Stimulated activated CD4-positive, alpha-beta T cell treated with anti-CD3 and anti-CD28 coated beads, Interleukin-1b, Interleukin-23, amount 100 ng/mL, for 24 hours (primary cell): ENCODE measurements at places on chromosomes 3 and 15.

DNA sequence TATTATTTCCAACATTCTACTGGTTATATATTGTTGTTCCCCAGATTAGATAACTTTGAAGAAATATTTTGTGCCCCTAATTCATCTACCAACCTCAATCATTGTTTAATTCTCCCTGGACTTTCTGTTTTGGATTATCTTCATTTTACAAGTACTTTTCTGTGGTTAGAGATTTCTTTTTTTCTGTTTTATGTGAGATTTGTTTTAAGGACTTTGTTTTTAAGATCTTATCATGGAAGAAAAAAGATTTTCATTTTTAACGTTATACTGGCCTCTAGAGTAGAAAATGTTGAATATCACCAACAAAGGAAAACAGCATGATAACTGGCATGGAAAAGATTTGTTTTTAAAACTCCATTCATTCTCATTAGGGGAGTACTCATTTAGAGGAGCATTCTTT lies 210.9 kb upstream of the KCNMB2 start:
- no peak for DNase-seq

DNA sequence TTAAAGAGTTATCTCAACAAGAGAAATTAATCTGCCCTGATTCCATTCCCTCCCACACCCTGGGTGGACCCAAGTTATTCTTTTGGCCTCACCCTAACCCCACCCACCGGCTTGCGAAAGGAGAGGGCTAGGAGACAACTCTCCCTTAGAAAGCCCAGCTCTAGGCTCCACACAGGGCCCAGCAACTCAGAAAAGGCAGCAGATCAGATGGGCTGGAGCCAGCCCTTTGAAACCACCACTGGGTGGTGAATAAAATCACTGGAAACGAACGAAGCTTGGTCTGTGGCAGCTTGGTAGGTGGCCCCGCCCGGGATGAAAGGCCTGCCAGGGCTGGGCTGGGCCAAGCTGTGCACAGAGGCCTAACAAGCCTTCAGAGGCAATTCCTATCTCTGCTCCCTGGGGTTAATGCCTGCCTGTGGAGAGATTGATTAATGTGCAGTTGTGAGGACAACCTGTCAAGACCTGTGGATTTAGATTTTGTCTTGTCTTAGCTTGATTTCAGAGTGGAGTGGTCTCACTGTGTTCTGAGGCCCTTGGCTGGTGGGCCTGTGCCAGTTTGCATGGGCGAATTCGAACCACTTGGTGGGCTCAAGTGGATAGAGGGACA lies 38.8 kb downstream of the BHLHE40 start:
- no peak for DNase-seq

GRCh38 chr15:27863000-27863399 lies 236.1 kb downstream of the OCA2 start:
- DNase-seq = no peak

DNA sequence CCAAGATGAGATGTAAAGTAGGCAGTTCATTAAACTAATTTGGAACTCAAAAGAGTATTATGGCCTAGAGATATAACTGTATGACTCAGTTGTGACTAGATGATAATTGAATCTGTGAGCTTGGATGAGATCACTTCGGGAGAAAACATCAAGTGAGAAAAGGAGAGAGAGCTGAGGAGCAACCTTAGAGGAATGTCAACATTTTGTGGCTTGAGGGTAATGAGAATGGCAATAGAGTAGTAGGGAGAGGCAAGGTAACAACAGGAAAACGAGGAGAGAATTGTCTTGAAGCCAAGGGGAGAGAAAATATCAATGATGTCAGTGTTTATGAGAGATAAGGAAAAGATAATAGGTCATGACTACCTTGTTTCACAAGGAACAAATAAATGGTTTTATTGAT lies 580.2 kb downstream of the NLGN1 start:
- no peak for DNase-seq

- no peak for DNase-seq
Observed at GRCh38 chr3:160968761-160969160, 136.4 kb downstream of the B3GALNT1 start.

DNA sequence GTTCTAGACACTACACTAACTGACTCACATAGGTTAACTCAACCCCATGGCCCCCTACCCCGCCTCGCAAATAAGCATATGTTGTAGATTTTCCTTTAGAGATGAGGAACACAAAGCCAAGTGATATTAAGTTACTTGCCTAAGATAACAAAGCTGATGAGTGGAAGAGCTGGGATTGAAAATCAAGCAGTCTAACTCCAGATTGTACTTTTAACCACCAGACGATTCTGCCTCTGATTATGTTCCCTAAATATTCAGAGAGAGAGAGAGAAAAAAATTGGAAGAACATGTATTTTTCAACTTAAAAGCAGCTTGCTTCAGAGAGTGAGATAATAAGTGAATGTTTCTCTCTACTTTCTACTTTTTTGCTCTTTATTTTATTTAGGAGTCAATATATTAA lies 66.9 kb upstream of the THBS1 start:
- DNase-seq = no peak

DNA sequence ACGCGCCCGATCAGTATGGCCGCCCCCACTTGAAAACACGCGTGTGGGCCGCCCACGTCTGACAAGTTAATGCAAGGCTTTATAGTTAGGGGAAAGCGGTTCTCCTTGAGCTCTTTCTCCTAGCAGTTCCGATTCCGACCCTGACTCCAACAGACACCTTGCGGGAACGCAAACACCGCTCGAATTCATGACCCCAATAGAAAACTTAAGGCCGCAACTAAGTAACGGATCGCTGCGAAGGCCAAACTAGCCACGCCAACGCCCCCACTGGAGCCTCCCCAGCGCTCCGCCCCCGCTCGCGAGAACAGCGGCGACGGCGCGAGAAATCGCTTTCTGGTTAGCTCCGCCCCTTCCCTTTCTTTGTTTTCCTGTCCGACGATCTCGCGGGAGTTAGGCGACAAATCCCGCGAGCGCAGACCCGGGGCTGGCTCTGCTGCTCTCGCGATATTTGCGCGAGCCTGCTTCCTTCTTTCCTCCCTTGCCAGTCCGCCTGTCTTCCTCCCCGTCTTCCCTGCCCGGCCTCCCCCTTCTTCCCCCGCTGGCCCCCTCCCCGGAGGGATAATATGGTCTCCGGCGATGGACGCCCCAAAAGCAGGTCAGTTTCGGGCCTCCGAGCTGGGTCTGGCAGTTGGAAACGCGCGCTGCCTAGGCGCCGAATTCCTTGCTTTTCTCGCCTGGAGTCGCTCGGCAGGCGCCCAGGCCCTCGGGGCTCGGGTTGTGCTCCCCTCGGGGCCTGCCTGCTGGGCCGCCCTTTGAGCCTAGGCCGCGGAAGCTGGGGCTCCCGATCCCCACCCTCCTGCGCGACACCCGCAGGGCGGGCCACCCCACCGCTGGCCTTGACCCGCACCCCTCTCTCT lies at the start of gene IREB2:
TSS of gene IREB2 (plus strand) at position 455 of the 857 bp plus-strand sequence. CDS start at position 577, 122 bp downstream.
- peak; percentile 95 for DNase-seq

GRCh38 chr3:49222002-49222401 lies 50.6 kb downstream of the KLHDC8B start:
- DNase-seq = no peak

GRCh38 chr3:187744169-187745151 lies 808 bp downstream of the BCL6 start:
- DNase-seq = no peak

DNA sequence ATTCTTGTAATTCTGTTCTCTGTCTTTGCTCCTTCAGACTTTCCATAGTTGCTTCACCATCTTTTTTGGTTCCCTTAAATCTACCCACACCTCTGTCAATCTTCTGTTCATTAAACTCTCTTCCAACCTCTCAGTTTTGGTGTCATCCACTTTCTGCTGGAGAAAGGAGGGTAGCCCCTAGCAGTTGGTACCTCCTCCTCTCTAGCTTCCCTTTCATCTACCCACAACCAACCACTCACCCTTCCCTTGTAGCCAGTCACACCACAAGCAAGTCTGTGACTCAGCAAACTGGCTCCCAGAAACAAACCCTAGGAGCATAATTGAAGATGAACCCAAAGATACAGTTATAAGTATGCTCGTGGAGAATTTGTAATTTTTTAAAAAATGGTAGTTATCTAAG lies 318.6 kb downstream of the FHIT start:
- no peak for DNase-seq

DNA sequence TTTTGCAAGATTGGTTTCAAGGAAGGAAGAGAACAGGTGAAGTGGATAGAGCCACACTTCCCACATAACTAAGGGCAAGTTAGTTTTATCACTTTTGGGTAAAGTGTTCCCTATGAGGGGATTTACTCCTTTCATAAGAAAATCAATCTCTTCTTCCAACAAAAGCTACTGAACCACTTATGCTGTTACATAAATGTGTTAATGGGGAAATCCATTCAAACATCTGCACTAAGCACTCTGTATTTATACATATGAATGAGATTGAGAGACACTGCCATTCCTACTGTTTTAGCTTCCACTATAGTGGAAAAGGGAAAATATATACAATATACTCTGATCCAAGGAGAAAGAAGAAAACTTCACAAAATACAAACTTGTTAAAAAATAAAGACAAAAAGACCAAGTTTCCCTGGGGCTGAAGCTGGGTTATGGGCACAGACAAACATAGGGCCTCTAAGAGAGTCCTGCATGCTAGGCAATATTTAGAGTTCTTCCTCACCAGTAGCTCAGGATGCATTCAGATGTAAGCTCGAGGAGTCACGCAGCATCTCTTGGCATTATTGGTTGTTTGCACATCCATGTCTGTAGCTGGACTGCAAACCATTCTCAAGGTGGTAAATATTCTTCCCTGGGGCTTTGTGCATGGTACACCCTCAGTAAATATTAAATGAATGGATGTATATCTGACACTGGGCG lies 454.2 kb downstream of the FGF12 start:
- no peak for DNase-seq

GRCh38 chr15:60395276-60396011 lies 2.3 kb downstream of the ANXA2 start:
- DNase-seq = no peak

DNA sequence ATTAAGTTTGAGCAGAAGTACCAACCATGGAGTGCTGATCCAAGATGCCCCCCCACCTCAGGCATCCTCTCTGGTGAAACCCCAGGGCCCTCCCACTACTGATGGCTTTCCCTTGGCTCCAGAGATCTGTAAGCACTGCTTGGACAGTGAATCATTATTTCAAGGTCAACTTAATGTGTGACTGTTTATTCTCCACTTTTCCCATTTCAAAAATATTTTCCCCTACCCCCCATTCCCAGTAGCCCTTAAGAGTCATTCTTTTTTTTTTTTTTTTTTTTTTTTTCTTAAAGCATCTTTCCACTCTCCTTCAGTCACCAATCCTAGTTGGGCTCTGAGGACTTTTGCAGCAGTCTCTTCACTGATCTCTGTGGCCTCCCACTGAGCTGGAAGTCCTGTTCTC lies 82.6 kb downstream of the PCCB start:
- no peak for DNase-seq

- no peak for DNase-seq
Observed at GRCh38 chr3:42572278-42572677, 9.5 kb downstream of the SEC22C start.

GRCh38 chr15:67085818-67086636 lies 20.6 kb downstream of the SMAD3 start:
- no peak for DNase-seq

DNA sequence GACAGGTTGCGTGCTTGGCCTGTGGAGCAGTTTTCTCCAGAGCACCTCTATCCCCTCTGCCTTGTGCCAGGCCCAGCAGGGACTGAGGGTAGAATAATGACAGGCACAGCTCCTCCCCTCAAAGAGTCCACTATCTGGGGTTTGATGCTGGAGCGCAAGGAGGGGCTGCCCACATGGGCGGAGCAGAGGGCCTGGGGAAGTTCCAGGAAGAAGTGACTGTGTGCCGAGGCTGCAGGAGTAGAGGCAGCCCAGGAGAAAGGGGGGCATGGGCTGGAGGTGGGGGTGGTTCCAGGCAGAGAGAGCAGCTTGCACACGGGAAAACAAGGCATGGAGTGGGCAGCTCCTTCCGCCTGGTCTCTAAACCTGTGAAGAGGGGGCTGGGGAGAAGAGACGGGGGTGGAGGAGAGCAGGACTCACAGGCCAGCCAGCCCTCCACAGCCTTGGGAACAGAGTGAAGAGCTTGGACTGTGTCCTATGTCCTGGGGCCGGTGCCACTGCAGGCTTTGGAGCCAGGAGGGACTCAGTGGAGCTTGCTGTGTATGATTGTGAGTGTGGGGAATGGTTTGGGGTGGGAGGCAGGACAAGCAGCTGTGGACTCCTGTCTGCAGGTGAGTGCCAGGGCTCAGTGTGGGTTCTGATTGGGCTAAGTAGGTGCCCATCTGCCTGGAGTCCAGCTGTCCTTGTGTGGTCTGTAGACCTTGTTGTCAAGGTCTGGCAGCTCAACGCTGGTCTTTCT lies 48.1 kb downstream of the APBA2 start:
- no peak for DNase-seq

DNA sequence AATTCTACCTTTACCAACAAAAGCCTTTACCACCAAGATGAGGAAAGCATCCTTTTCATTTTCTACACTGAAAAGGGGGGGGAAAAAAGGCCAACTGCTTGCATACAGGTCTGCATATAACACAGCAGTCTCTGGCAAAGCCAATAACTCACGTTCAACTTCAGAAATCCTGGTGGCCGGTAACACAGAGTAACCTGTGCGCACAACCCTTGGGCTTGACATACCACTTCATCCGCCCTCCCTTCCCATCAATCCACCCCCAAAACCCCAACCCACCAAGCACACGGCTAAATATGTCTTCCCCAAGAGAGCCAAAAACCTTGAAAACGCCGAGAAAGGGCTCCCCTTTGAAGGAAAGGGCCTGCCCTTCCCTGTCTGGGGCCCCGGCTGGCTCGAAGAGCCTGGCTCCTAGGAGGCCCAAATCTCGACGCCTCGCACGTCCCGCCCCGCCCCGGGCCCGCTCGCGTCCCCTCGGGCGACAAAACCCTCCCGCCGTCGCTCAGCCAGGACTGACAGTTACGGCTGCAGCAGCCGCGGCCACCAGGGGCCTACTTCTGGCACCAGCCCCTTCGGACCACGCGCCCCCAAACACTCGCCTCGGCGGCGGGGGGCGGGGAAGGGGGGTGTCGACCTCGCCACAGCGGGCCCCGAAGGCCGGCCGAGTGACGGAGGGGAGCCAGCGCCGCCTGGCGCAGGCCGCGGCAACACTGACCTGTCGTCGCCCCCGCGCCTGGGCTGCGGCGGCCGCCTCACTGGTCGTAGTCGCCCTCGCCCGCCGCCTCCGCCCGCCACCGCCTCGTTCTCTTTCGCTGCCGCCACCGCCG lies 835 bp downstream of the UBE3A start:
- peak; percentile 30 for DNase-seq
